ENCODE measurements at places on chromosomes 2 and 18.

DNA sequence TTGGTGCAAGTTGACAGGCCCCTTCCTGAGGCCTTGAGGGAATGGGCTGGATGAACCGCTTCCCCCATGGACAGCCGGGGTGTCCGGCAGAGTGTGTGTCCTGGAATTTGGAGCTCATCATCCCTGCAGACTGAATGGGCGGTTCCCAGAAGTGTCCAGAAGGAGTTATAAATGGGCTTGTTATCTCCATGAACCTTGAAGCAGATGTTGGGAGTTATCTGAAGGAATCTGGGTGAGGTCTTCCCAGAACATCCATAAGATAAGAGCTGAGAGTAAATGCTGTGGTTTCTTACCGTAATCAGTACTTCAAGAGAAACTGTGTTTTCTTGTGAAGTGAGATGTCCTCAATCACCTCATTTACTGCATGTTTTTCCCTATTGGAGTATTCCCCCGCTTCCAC is 21.1 kb downstream of the PLB1 start:
- no peak for DNase-seq

GRCh38 chr2:694906-695510 is 17.8 kb upstream of the TMEM18 start:
- DNase-seq, result no peak

- no peak for DNase-seq
Observed at GRCh38 chr2:108626995-108627394, 92.3 kb upstream of the RANBP2 start.

GRCh38 chr2:218722876-218723785 is 12.5 kb downstream of the TTLL4 start:
- no peak for DNase-seq

- no peak for DNase-seq
Observed at GRCh38 chr2:11896386-11896785, 150.0 kb downstream of the LPIN1 start.

GRCh38 chr18:77207540-77207939 is 42.1 kb upstream of the GALR1 start:
- DNase-seq, result peak; percentile 52

- DNase-seq, result no peak
Observed at GRCh38 chr2:237257471-237257951, 156.5 kb downstream of the COL6A3 start.

DNA sequence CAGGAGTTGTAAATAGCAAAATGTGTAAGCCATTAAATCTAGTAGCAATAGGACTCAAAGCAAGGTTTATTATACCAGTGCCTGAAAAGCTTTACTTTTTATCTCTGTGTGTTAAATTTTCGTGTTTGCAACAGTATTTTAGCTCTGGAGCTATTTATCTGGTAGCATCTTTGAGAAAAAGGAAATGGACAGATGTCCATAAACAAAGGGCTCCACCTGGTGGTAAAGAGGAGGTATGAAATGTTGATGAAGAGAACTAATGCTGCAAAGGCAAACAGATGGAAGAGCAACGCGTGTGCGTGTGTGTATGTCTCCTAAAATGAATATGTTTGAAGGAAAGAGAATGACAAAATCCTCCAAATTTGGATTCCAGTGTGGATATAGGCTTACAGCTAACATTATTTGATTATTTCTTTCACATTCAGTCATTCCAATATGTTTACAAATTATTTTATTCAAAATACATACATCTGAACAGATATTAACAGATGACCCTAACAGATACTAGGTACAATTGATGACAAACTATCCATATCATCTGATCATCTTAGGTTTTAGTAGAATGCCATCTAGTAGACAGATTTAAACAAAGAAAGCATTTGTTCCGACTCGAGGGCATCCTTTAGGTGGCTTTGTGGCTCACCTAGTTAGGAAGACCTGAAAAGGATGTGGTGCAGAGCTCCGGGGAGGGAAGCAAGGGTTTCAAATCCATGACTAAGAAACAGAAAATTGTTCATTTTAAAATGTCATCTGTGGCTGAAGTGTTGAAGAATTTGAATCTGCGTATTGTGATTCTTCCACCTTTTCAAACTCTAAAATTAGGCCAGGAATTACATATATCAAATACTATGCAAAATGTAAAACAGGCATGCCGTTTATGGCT is 383.3 kb downstream of the MTX2 start:
- peak; percentile 74 for DNase-seq

DNA sequence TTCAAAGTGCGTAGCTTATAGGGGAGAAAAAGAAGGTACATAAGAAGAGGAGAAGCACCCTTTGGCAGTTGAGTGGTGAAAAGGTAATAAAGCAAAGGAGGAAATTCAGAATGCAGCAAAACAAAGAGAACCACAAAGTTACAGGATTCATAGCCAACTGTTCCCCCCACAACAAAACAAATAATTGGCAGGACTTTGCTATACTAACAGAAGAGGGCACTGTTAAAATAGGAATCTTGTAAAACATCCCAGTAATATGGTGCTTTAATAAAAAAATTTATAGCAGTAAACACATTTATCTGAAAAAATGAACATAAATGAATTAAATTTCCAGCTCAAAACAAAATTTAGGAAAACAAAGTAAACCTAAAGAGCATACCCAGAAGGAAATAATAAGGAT is 42.3 kb downstream of the R3HDM1 start:
- DNase-seq, result no peak

DNA sequence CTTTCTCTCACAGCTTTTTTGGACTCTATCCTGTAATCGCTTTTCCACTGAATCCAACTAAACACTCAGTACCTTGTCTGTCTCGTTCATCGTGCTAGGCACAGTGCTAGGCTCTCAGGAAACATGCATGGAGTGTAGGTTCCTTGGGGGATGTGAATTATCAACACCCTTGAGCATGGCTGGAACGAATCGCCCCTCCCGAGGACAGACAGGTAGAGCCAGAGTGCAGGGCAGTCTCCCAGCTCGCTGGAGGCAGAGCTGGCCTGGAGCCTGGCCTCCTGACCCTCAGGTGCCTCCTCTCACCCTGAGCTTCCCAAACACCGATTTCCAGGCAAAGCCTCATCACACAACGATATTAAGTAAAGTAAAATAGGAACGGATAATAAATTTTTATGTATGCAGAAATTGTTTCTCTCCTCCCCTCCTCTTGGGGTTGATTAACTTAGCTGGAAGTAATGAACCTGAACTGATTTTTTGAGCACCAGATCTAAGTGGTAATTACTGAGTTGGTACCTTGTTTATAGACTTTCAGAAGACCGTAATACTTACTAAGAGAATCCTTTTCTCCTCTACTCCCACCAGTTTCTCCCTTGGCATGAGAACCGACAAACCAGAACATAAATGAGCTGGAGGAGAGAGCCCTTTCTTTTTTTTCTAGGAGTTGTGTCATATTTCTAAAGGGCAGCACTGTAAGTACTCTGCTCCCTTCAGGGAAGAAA is 90.5 kb downstream of the MSH2 start:
- DNase-seq, result no peak

GRCh38 chr2:216606551-216607276 is 26.5 kb upstream of the IGFBP2 start:
- DNase-seq, result no peak

GRCh38 chr18:23069481-23069880 is 65.8 kb upstream of the CABLES1 start:
- DNase-seq, result no peak

GRCh38 chr2:164910101-164910899 is 45.0 kb downstream of the SLC38A11 start:
- no peak for DNase-seq

GRCh38 chr2:128818248-128818647 is 499.6 kb upstream of the HS6ST1 start:
- DNase-seq, result no peak

GRCh38 chr18:35605686-35606417 is 24.3 kb downstream of the GALNT1 start:
- no peak for DNase-seq

DNA sequence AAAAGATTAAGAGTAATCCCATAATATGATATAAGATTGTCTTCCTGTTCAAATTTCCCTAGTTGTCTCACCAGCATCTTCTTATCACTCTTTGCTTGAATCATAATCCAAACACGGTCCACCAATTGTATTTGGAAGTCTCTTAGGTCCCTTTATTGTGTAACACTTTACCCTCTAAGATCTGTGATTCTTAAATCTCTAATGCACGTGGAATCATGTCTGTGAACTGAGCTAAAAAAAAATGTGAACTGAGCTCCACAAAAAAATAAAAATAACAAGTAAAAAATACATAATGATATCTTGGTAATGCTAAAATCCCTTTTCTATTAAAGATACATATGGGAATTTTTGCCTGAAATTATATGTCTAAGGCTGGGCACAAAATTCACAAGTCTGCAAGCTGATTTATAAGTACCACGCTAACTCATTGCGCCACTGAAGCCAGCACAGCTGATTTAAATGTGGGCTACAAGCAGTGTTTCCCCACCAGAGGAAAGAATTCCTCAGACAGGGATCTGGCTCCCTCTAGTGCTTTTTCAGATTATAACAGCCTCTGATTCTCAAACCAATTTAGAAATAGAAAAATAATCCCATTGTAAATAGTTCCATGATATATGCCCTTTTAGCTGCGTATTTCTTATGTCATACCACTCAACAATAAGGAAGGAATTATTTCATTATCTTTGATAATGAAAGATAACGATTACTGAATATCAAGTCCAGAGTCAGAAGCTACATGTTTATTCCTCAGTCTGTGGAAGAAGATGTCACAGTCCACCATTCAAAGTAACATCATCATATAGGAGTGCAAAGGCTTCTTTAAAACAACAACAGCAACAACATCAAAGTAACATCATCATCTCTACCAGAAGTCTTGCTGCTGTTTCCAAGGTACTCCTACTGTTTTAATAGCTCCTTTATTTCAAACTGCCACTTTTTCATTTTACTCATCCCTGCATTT is 22.9 kb downstream of the RBM43 start:
- DNase-seq, result peak; percentile 93

DNA sequence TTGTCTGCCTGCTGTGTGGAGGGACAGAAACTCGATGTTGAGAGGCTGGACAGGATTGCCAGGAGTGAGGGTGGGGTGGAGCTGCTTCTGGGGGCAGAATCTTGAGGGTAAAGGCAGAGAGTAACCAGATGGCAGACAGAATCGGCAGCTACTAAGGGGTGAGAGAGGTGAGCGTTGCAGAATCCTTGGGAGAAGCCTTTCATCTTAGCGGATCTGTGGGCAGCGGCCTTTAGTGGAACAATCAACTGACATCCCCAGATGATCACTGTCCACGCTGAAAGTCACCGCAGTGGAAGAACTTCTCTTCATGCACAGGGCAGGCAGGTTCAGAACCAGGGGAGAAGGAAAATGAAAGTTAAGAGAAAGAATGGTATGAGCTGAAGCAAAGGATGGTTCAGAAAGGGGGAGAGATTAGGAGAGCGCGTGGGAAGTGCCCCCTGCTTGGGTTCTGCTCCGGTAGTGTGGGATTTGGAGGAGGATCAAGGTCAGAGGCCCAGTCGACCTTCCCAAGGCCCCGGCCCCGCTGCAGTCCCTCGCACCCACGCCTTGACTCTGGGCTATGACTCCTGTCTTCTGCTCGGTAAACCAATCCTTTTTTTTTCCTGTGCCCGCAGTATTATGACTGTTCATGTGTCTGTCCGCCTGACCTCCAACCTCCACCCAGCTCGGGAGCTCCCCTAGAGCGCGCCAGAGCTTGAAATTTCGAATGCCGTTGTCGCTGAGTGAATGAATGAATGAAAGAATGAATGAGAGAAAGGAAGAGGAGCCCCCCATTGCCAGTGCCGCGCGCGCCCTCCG is 584 bp downstream of the BOLA3 start:
- DNase-seq, result no peak

DNA sequence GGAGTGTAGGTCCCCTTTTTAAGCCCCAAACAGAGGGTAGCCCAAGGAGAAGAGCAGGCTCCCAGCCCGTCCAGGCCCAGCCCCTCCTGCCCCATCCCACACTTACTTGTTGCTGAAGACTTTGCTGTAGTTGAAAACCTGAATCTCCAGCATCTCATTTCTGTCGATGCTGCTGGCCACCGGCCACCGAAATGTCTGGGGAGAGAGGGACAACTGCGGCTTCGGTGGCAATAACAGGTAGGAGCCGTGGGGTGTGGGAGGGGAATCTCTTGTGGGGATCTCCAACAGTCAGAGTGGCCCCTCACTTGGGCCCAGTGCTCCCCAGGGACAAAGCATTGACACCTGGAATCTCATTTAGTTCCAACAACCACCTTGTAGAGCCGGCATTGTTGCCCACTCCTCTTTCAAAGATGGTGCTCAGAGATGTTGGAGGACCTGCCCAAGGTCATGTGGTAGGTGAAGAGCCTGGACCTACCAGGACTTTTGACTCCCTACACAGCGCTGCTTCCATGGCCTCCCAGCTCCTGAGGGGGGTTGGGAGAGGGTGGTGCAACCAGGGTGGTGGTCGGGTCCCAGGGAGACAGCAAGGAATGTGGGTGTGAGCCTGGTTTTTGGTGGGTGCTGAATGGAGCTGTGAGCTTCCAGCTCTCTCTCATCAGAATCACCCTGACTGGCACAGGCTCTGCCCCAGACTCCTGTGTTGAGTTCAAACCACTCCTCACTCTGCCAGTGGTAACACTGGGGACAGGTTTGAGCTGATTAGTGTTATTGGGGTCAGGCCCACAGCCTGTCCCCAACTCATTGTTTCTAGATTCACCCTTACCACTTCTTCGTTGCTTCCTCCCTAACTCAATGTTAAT is 50.0 kb upstream of the OTOF start:
- no peak for DNase-seq

DNA sequence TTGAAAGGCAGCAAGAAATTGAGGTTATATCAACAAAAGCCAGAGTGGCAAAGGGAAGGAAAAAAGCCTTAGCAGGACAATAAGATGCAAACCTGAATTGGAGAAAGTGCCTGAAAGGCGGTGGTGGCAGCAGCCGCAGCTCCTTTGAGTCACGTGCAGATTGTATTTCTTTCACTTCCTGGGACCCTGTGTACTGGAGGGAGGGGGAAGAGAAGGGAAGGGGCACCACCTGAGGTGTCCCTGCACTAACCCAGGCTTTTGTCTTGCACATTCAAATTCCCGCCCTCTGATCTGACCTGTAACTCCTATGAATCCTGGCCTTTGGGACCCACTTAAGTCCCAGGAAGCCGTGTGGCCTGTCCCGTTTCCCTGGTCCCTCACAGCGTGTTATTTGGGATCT is 326.1 kb upstream of the SKOR2 start:
- no peak for DNase-seq

- no peak for DNase-seq
Observed at GRCh38 chr2:144405321-144405720, 114.6 kb downstream of the ZEB2 start.

DNA sequence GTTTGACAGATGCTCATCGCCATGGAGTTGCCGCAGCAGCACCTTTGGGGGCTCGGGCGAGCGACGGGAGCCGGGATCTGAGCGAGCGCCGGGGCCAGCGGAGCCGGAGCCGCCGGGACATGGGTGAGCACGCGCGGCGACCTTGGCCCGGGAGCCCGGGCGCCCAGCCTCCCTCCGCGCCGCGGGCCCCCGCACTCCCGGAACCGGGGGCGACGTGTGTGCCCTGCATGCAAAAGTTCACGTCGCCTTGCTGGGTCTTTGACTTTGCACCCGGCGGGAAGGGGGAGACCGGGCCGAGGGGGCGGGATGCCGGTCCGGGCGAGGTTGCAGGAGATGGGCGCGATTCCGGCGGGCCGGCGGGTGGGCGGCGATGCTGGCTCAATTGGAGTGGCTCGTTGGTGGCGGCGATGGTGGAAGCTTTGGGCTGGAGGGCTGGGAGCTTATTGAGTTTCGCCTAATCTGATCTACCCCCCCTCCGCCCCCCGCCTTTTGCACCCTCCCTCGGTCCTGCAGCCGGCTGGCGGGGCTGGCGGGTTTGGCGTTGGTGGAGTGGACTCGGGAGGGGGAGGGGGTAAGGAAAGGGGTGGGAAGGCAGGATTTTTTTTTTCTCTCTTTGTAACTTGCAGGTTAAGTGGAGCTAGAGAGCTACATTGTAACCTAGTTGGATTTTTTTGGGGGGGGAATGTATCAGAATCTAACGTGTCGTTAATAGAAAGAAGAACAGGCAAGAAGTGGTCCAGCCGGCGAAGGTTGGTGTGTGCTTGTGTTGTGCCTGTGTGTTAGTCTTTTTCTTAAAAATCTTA is at the start of gene SETBP1:
Gene SETBP1, plus strand, starts transcription at position 616 of the 803 bp plus-strand sequence. CDS start 20,459 bp downstream, outside the sequence.
- DNase-seq, result peak; percentile 69

All from skin of body (tissue), 3 donors.